RWPE2 (cell line): ENCODE measurements at places on chromosomes 12 and 14.

DNA sequence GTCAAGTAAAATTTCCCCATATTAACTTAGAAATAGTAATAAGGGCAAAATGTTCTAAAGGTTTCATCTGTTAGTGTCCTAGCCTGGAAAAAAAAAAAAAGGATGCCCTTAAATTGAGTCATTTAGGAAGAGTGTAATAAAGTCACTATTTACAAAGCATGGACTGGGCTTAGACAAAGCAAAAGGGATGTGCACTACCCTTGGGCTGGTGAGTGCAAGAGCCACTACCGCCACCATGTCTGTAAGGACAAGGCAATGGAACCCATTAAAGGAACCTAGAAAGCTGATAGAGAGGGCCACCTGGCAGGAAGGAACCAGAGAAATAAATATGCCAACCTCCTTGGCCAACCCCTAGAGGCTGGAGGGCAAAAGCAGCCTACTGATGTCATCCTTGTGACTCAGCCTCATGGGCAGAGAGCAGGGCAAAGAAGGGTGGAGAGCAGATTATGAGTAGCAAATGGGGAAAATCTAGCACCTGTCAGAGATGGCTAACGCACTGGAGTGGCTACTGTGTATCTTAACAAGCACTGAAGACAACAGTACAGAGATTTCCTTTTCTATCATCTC lies 59.5 kb upstream of the FUT8 start:
- DNase-seq, result peak; percentile 76

- DNase-seq, result peak; percentile 42
Measured at GRCh38 chr14:95043732-95044462, 113.4 kb downstream of the DICER1 start.

GRCh38 chr14:20489093-20489994 lies 16.0 kb upstream of the RNASE10 start:
- no peak for DNase-seq

- DNase-seq, result no peak
Measured at GRCh38 chr12:16307856-16308475, 30.5 kb upstream of the SLC15A5 start.

- DNase-seq, result peak; percentile 87
Measured at GRCh38 chr14:20631880-20632389, 9.6 kb downstream of the OR6S1 start.

DNA sequence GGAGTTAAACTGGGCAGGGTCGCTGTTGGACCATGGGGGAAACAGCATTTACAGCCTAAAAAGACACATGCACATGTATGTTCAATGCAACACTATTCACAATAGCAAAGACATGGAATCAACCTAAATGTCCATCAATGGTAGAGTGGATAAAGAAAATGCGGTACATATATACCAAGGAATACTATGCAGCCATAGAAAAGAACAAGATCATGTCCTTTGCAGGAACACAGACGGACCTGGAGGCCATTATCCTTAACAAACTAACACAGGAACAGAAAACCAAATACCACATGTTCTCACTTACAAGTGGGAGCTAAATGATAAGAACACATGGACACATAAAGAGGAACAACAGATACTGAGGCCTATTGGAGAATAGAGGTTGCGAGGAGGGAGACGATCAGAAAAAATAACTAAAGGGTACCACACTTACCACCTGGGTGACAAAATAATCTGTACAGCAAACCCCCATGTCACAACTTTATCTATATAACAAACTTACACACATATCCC lies 25.0 kb upstream of the SRP54 start:
- DNase-seq, result no peak

DNA sequence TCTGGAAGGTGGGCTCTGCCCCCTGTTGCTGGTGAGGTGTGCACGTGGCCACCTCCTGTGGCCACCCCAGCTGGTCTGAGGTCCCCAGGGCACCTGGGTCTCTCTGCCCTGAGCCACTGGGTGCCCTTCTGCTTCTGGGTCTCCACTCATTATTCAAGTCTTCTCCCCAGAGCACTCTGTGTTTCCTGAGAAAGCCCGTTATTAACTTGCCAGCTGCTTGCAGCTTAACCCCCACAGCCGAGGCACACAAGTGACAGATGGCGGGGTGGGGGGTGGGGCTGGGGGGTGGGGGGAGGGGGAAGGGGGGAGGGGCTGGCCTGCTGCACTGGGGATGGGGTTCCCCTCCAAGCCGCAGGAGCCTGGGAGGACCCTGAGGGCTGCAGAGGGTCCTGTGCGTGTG lies 40.5 kb downstream of the FBRSL1 start:
- no peak for DNase-seq

- no peak for DNase-seq
Measured at GRCh38 chr14:21026274-21026987, 1.6 kb upstream of the NDRG2 start.

GRCh38 chr12:122503147-122503751 lies 2.5 kb upstream of the ZCCHC8 start:
- DNase-seq, result no peak

GRCh38 chr14:77340389-77340788 lies 19.6 kb downstream of the GSTZ1 start:
- no peak for DNase-seq

- DNase-seq, result no peak
Measured at GRCh38 chr12:27517961-27518665, 5.9 kb upstream of the PPFIBP1 start.

GRCh38 chr14:74083161-74083560 lies 1.1 kb downstream of the ALDH6A1 start:
- DNase-seq, result no peak

GRCh38 chr14:50944647-50945413 lies 547 bp upstream of the PYGL start:
- DNase-seq, result peak; percentile 74

GRCh38 chr14:65482757-65483438 lies 70.4 kb downstream of the FUT8 start:
- no peak for DNase-seq

- DNase-seq, result no peak
Measured at GRCh38 chr12:49821373-49822287, 6.6 kb downstream of the NCKAP5L start.

GRCh38 chr14:20295067-20295466 lies 10.7 kb downstream of the TTC5 start:
- DNase-seq, result no peak

GRCh38 chr14:55152052-55152753 lies 23.2 kb downstream of the LGALS3 start:
- no peak for DNase-seq

DNA sequence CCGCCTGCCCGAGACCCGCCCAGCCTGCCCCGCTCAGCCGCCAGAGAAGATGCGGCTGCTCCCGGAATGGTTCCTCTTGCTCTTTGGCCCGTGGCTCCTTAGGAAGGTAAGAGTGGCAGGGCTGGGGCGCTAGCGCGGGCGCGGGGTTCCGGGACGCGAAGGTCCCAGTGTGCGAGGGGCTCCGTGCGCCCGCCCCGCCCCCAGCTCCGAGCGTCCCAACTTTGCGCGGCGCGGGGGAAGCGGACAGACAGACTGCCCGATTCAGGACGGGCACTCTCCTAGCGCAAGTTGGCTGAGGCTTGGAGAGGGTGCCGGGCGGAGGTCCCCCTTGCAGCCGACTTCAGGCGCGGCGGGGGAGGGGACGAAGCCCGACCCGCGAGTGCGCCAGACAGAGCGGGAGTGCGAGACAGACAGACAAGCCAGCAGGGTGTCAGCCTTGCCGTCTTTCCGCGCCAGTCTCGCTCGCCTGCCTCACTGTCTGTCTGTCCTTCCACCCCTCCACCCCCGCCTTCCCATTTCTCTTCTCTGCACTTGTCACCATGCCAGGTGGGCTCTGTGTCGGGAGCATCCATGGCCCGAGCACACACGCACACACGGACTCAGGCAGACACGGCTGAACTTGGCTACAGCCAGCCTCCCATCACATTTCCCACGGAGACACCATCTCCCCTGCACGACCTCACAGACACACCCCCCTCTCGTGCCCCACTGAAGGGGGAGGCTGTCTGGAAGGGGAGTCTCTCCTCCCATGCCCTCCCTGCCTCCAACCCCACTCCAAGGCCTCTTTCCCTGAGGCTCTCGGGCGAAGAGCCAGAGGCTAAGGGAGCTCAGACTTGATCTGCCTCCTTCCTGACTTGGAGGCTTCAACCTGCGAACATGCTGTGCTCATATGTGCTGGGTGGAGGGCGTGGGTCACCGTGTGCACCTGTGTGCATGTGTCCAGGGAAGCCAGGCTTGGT lies 606 bp downstream of the NXPH4 start:
- no peak for DNase-seq
